Fibroblast of villous mesenchyme (primary cell): ENCODE measurements at places on chromosomes 1 and 21.
A peak's percentile ranks its signal among the peaks of the same experiment; 100 is the strongest.

GRCh38 chr1:5975133-5975880 lies 16.9 kb downstream of the NPHP4 start:
- DNase-seq, result peak; percentile 50

DNA sequence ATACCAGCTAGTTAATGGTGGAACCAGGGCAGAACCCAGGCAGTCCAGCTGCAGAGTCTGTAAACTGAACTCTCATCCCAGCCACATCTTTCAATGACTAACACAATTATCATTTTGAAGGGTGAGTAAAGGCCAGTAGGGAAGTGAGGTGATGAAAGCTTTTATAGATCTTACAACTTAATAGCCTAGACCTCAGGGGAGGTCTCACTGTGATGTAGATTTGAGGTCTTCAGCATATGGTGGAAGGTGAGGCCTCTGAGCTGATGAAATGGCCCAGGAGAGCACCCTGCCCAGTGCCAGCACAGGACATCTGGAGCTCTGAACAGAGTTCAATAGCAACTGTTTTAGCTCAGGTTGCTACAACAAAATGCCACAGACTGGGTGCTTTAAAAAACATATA lies 44.8 kb upstream of the POU2F1 start:
- DNase-seq, result peak; percentile 19

DNA sequence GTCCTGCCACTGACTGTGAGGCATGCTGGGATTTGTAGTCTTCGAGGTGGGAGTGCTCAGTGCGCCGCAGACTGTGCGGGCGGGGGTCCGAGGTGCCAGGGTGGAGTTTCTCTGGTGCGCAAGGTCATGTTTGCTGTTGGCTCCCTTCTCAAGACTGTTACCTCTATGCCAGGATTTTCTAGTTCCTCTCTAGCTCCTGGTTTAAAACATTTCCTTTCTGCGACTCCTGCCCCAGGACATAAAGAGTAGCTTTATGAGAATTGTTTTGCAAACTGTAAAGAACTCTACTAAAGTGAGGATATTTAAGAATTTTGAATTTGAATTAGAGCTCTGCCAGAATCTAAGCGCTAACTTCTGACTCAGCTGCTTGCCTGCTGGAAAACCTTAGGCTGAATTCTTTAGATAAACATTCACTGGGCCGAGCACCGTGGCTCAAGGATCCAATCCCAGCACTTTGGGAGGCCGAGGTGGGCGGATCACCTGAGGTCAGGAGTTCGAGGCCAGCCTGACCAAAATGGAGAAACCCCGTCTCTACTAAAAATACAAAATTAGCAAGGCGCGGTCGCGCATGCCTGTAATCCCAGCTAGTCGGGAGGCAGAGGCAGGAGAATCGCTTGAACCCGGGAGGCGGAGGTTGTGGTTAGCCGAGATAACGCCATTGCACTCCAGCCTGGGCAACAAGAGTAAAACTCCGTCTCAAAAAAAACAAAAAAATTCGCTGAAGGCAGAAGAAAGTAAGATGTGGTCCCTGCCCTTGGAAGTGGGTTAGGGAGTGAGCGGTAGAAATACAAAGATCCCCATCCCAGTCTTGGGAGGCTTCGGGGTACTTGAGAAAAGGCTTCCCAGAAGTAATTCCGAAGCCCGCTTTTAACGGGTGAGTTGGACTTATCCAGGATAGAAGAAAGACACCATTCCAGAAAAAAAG lies 992 bp upstream of the USP48 start:
- peak; percentile 98 for DNase-seq

- peak; percentile 69 for DNase-seq
Observed at GRCh38 chr21:25790122-25790877, 55.5 kb downstream of the GABPA start.

- DNase-seq, result no peak
Observed at GRCh38 chr1:45895406-45895805, 92.0 kb downstream of the MAST2 start.

DNA sequence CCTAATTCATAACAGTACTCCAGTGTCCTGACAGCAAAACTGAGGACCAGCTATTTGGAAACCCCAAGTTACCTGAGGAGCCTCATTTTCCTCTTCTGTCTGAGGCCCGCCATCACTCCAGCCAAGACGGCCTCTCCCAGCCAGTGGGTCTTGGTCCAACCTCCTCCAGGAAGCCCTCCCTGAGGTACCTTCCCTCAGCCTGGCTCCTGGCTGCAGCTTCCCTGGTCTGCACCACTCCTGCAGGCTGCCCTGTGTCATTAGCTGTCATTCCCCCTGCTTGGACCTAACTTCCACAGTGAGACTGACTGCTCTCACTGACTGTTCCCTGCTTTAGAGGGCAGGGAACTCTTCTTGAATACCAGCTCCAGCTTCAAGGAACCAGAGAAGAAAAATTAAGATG lies 33.0 kb downstream of the BCAR3 start:
- no peak for DNase-seq

DNA sequence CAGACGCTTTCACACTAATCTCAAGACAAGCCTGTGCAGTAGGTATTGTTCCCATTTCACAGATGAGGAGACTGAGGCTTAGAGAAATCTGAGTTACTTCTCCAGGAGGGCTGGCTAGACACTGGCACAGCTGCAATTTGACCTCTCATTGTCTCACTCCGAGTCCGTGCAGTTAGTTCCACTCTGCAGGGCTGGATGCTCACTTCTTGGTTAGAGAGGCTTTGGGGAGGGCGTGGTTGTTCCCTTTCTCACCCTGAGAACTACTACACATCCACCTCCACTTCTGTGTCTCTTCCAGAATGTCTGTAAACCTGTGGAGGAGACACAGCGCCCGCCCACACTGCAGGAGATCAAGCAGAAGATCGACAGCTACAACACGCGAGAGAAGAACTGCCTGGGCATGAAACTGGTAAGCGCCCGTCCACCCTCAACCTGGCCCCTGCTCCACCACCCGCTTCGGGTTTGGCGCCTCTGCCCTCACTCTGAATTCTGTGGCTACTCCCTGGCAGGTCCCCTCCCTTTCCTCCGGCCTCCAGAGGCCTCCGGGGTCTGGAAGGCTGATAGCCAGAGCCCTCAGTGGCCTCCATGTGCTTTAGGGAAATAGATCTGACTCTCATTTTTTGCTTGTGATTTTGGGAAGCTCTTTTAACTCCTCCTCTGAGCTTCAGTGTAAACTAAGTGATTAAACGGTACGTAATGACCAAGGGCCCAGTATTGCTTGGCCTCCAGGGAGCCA lies 29.1 kb downstream of the EIF2D start:
- DNase-seq, result no peak

DNA sequence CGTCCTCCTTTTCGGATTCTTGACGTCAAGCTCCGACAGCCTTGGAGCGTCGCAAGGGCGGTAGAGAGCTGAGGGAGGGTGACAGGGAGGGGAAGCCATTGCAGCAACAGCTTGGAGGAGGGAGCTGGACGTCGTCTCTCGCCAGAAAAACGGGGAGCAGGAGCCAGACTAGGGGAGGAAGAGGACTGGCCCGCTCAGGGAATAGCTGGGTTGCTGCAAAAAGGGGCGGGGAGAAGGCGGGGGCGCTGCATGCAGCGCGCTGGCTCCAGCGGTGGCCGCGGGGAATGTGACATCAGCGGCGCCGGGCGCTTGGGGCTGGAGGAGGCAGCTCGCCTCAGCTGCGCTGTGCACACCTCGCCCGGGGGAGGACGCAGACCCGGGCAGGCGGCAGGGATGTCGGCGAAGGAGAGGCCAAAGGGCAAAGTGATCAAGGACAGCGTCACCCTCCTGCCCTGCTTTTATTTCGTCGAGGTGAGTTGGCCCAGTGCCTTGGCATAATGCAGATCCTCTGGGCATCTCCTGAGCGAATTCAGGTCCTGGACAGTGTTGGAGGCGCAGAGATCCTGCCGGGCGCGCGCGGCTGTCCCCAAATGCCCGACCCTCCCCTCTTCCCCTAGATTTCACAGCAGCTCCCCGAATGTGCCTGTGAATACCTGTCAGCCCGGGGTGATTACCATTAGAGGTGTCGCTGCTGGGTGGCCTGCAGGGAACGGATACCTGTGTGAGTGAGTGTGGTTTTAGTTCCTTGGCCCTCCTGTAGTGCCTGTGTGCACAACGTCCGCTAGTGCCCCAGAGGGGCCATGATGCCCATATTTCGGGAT lies at the start of gene PLPPR4:
PLPPR4 (plus strand) TSS at position 292 of the 821 bp plus-strand sequence; CDS start at position 394, 102 bp downstream.
- peak; percentile 22 for DNase-seq

DNA sequence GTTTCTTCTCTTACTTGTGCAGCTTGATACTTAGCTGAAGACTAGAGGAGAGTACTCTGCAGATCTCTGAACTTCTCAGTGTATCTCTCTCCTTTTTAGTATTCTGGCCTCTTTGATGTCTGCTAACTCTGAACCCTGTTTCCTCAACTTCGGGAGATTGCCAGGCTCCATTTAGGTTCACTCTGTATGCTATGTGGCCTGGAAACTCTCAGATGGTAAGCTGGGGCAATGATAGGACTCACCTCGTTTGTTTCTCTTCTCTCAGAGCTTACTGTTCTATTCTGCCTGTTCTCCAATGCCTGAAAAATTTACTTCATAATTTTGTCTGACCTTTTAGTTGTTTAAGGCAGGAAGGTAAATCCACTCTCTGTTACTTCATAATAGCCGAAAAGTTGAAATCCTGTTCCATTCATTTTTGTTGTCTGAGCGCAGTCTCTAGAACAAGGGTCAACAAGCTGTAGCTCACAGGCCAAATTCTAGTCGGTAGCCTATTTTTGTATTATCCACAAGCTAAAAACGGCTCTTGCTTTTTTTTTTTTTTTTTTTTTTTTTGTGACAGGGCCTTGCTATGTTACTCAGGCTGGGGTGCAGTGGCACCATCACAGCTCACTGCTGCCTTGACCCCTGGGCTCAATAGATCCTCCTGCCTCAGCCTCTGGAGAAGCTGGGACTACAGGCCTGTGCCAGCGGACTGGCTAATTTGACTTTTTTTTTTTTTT lies 33.3 kb downstream of the ZMYM4 start:
- DNase-seq, result no peak

GRCh38 chr21:44738621-44739020 lies 27.2 kb upstream of the TSPEAR start:
- DNase-seq, result no peak

DNA sequence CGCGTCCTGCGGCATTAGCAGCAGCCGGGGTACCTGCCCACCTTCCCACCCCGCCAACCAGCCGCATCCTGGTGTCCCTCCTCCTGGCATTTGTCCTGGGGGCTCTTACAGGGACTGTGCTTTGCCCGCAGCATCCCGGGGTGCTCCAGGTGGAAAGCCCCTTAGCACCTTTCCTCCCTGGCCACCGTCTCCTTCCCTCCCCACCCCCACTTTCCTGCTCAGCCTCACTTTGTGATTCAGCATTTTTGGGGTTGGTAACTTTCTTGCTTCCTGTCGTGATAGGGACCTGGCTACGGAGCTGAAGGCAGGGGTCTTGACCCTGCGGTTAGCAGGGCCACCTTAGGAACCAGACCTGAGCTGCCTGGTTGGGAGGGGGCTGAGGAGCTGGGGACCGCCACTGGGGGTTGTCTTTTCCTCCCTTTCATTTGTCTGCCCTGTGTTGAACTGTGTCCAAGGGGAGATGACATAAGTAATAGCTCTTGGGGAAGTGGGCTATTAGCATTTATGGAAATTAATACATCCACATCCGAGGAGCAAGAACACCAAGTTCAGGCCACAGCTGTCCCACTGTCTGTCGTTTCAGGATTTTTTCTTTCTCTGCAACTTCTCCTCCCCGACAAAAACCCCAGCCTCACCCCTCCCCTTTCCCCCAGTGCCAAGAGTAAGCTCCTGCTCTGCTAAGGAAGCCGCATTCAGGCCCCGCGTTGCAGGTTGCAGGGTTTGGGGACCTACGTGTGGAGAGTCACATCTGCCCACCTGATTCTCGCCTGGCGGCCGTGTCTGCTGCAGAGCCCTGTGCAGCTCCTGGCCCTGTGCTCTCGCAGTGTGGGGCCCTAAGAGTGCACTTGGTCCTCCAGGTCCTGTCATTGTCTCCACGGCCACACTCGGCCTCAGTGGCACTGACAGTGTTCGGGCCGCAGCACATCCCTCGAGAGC lies 1.6 kb upstream of the NPHP4 start:
- DNase-seq, result no peak

- no peak for DNase-seq
Observed at GRCh38 chr1:16138772-16139221, 17.1 kb downstream of the EPHA2 start.

- no peak for DNase-seq
Observed at GRCh38 chr1:203325026-203325417, 19.7 kb downstream of the BTG2 start.

- DNase-seq, result peak; percentile 24
Observed at GRCh38 chr1:62912028-62912638, 128.2 kb downstream of the ATG4C start.

- no peak for DNase-seq
Observed at GRCh38 chr1:51712590-51712989, 95.7 kb downstream of the OSBPL9 start.

DNA sequence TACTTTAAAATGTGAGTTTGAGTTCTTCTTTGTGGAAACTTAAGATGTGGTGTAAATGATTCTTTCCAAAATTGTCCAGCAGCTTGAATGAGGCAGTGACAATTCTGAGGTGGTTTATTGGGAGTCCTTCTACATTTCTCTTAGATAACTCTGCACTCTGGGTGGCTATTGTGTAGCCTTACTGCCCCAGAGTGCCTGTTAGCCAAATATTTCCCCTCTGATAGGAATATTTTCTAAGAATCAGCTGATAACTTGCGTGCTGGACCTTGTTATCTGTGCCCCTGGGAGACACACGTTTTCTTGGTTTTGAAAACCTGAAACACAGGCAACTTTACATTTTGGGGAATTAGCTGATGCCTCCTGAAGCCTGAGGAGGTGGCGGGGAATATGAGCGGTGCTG lies 91.6 kb downstream of the CD247 start:
- no peak for DNase-seq

- DNase-seq, result no peak
Observed at GRCh38 chr21:38468989-38469388, 29.3 kb downstream of the ERG start.

DNA sequence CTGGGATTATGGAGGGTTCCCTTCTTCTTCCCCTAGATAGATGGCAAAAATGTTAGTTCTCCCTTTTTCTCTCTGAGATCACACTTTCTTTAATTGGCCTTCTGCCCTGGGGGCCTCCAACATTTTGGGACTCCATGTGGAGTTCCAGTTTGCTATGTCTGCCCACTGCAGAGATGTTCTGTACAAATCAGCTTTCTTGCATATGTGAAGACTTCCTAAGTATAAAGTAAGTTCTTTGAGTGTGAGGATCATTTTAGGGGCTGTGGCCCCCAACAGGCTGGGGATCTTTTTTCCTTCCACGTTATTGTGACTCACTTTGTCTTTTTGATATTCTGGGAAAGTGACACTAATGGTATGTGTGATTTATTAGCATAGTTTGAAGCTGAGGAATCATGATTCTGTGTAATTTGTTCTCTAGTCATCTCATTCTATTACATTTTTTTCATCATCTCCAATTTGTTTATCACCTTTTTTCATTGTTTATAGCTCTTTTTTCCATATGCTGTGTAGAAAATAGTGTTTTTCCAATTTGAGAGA lies 48.2 kb downstream of the HHAT start:
- DNase-seq, result no peak

GRCh38 chr21:45845063-45845769 lies 136.4 kb upstream of the COL6A1 start:
- no peak for DNase-seq

GRCh38 chr1:59709333-59709732 lies 105.4 kb upstream of the HOOK1 start:
- no peak for DNase-seq

GRCh38 chr1:44693900-44694299 lies 19.4 kb downstream of the ARMH1 start:
- no peak for DNase-seq
